Esophagus squamous epithelium (tissue), 5 donors: ENCODE measurements at places on chromosomes 11 and 22.

GRCh38 chr22:39635719-39636118, 65.2 kb downstream of the CACNA1I start:
- DNase-seq = no peak

DNA sequence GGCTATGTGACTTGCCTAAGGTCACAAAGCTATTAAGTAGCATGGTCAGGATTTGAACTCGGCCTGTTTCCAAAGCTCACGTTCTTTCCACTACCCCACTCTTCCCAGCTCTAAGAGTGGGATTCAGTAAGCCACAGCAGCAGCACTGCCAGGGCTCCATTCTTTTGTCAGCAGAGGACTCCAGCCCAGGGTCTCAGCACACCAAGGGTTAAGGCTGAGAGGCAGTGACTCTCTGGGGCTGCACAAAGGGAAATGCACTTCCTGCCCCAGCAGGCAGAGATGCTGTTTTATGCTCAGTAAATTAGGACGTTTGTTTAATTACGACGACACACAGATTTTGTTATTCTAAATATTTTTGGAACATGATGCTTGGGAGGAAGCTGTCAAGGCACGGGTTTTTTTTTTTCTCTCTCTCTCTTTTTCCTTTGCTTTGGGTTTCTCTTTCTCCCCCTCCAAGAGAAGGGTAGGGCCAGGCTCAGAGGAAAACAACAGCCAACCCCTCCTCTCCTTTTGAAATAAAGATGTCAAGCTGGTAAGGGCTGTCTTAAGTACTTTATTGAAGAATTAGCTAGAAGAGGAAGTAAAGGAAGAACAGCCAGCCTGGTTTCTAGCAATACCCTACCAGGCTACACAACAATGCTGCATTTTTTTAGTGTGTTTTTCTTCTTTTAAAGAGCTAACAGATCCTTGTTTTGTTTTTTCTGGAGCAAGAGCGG, 2.8 kb downstream of the MYH9 start:
- DNase-seq = no peak

DNA sequence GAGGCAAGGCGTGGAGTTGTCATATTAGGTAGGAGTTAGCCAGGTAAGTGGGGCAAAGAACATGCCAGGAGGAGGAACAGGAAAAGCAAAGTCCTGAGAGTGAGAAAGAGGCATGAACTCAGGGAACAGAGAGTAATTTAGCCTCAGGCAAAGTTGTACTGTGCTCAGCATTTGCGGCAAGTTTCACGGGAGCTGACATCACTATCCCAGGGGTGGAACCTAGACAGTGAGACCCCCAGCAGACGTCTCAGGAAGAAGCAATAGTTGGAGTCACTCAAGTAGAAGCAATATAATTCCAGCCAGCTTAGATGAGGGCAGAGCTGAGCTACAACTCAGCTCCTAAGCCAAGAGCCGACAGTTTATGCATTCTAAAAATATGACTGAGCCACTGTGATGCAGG, 426.0 kb upstream of the ISX start:
- DNase-seq = no peak

- no peak for DNase-seq
Observed at GRCh38 chr22:38474003-38474607, 6.2 kb downstream of the KDELR3 start.

- DNase-seq = no peak
Observed at GRCh38 chr11:7637447-7638157, 35.7 kb downstream of the CYB5R2 start.

DNA sequence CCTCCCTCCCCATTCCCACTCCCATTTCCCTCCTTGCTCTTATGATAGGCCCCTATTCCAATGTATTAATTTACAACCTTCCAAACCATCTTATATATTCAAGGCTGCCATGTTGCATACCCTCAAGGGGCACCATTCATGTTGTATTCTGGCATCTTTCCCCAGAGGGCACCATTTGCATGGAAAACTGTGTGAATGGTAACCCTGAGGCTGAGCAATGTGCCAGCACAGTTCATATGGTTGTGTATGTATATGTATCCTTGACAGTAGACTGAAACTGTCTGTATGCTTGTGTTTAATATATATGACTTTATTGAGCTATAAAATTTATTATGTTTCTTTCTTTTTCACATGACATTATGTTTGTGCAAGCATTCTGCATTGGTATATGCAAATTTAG, 7.3 kb downstream of the RASSF10 start:
- DNase-seq = no peak

DNA sequence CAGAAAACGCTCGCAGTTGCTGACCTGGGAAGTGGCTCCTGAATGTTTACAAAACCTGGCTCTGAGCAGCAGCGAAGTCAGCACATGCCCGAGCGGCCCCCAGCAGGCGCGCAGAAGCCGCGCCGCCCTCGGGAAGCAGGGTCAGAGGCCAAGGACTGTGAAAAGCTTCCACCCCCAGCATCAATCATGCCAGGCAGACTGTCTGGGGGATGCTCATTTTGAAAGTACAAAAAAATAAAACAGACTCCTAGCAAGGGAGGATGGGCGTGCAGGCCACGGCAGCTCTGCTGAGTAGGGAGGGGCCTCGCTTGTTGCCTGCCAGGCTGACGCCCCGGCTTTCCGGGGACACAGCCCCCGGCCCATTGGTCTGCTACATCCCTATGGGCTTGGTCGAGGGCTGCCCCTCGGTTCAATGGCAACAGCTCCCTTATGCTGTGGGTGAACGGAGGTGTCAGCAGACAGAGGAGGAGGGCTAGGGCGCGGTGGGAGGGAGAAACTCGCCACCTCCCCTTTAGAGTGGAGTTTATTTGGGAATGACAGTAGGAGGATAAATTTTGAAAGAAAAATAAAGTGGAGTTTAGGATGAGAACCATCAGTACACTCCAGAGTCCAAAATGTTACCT, 37.7 kb upstream of the GNB1L start:
- DNase-seq = no peak
